ENCODE measurements at places on chromosomes 4 and X. TPM values are rescaled to one million over a fixed set of nuclear protein-coding genes. Genes with fewer than 3 reads are reported as not detected.

The NLGN3 gene
- 0.50 TPM for polyA plus RNA-seq

The PNCK gene
- polyA plus RNA-seq, result 0.44 TPM

The CT47B1 gene
- not detected for polyA plus RNA-seq

The ANKRD37 gene
- 21.7 TPM for polyA plus RNA-seq

Measured in stomach (tissue), 19 donors.